Thoracic aorta endothelial cell (primary cell): ENCODE measurements at places on chromosomes 12 and 14. TPM values are rescaled to one million over a fixed set of nuclear protein-coding genes. Genes with fewer than 3 reads are reported as not detected.

Gene CNIH1
- 119 and 221 TPM in 2 replicates for total RNA-seq

Gene SYT1
- total RNA-seq, result 0.27 and 1.1 TPM in 2 replicates

Gene SVOP
- not detected in 2 replicates for total RNA-seq

Gene KRT74
- total RNA-seq, result not detected in 2 replicates

Gene EVL
- 18.9 and 24.2 TPM in 2 replicates for total RNA-seq

Gene FRMD6
- 72.3 and 136 TPM in 2 replicates for total RNA-seq

Gene MOAP1
- total RNA-seq, result 14.6 and 15.7 TPM in 2 replicates

Gene ETV6
- total RNA-seq, result 26.9 and 32.8 TPM in 2 replicates

Gene KRT75
- not detected in 2 replicates for total RNA-seq

Gene HOXC11
- not detected in 2 replicates for total RNA-seq

Gene RTL1
- not detected in 2 replicates for total RNA-seq

Gene CIROP
- total RNA-seq, result not detected in 2 replicates

Gene NRXN3
- total RNA-seq, result 0.22 and 0.27 TPM in 2 replicates

Gene NELL2
- total RNA-seq, result 0.13 and 1.4 TPM in 2 replicates

Gene KRT71
- not detected in 2 replicates for total RNA-seq

Gene INHBE
- not detected in 2 replicates for total RNA-seq
